ENCODE measurements at places on chromosomes 13 and 19.

GRCh38 chr19:1240925-1241324 lies 626 bp upstream of the ATP5F1D start:
- no peak for DNase-seq

- DNase-seq, result peak; percentile 68
Measured at GRCh38 chr13:42497798-42498197, 76.2 kb upstream of the TNFSF11 start.

GRCh38 chr19:49097453-49098288 lies 12.4 kb downstream of the SNRNP70 start:
- peak; percentile 60 for DNase-seq

GRCh38 chr13:39448834-39449233 lies 154.2 kb downstream of the LHFPL6 start:
- DNase-seq, result no peak

- peak; percentile 52 for DNase-seq
Measured at GRCh38 chr19:1265615-1266128, 3.5 kb upstream of the CIRBP start.

DNA sequence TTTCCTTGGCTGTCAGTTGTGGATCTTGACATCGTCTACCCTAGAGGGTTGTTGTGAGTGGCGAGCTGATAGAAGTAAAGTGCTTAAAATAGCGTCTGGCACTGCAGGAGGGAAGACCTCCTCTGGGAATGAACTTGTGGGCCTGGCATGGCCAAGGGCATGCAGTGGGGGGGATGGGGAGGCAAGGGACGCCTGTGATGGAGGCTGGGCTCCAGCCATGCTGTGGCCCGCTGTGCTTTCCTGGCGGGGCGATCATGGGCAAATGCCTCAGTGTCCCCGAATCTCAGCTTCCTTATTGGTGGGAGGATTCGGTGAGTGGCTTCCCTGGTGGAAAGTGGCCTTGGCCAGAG lies 10.7 kb downstream of the CARM1 start:
- DNase-seq, result no peak

DNA sequence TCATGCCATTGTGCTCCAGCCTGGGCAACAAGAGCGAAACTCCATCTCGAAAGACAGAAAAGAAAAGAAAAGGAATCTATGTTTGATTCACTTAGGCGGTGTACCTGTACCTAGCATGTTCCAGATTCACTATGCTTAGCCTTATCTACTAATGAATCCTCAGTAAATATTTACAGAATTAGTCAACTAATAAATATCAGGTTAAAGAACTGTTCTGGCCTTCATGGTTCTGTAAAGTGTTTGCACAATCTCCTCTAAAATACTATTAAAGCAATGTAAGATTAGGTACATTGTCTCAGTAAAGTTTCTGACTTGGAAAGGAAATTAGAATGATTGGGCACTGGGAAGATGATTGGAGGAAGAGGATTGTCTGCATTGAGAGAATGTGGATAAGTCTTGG lies 2770.4 kb downstream of the PCDH9 start:
- no peak for DNase-seq

GRCh38 chr19:58196901-58197616 lies 14.2 kb downstream of the ZNF274 start:
- no peak for DNase-seq

DNA sequence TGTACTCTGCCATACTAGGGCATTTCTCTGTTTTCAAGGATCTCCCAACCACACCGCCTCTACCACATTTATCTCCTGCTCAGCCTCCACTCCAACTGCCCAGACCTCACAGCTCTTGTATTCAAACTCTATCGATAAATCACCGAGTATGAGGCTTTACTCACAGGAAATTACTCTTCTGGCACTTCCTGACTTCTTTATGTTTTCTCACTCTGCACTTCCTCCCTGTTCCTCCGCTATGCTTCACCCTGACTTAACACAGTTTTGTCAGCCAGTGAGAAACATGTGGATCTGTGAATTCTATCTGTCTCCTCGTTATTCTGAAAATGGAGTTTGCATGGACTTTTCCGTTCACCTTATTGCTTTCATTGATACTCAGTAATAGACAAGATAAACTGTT lies 2.6 kb upstream of the CARD8 start:
- DNase-seq, result peak; percentile 40

GRCh38 chr13:110216398-110217041 lies 90.4 kb downstream of the COL4A1 start:
- no peak for DNase-seq

Data from T-helper 2 cell treated with Interferon-gamma antibody and Interleukin-4, amounts not matched to agents 5 μg/mL and 100 μg/mL, for 36 hours (primary cell).